ENCODE measurements at places on chromosomes 3 and 15. TPM values are rescaled to one million over a fixed set of nuclear protein-coding genes. Genes with fewer than 3 reads are reported as not detected.

POU1F1 gene
- 0.10 TPM for polyA plus RNA-seq

GOLGA8G gene
- polyA plus RNA-seq: not detected

TRIM71 gene
- 0.71 TPM for polyA plus RNA-seq

YEATS2 gene
- 31.6 TPM for polyA plus RNA-seq

CACNA1D gene
- 2.1 TPM for polyA plus RNA-seq

BLM gene
- 6.9 TPM for polyA plus RNA-seq

LRIG1 gene
- polyA plus RNA-seq: 140 TPM

WDR49 gene
- 0.19 TPM for polyA plus RNA-seq

CD200R1 gene
- 2.5 TPM for polyA plus RNA-seq

CFAP91 gene
- polyA plus RNA-seq: 0.57 TPM

IGDCC3 gene
- 3.6 TPM for polyA plus RNA-seq
